ENCODE measurements at places on chromosomes 1 and 21.

DNA sequence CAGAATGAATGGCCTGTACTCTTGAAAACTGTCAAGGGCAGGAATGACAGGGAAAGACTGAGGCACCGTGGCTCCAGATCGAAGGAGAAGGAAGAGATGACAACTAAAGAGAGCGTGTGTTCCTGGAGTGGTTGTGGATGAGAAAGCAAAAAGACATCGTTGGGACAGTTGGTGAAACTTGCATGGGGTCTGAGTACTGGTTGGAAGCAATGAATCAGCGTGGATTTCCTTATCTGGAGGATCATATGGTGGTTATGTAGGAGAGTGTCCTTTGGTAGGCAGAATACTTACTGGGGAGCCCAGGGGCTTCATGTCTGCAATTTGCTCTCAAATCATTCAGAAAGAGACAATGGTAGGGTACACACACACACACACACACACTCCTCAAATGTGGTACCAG is 13.9 kb downstream of the LEMD1 start:
- no peak for DNase-seq

GRCh38 chr1:172898866-172899265 is 151.9 kb downstream of the TNFSF18 start:
- DNase-seq = no peak

DNA sequence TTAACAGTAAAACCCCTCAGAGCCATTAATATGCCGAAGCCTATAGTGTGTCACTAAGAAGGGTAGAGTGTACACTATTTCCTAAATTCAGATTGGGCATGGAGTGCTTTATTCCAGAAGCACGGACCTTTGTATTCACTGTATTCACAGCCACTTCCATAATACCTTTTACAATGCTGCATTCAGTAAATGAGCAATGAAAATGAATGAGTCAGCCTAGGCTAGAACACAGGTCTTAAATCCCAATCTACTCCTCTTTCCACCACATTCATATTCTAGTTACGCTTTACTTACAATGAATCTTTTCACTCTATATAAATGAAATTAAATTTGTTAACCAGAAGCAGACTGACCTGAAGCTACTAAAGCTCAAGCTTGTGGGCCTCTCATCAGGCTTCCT is 13.0 kb upstream of the GORAB start:
- no peak for DNase-seq

DNA sequence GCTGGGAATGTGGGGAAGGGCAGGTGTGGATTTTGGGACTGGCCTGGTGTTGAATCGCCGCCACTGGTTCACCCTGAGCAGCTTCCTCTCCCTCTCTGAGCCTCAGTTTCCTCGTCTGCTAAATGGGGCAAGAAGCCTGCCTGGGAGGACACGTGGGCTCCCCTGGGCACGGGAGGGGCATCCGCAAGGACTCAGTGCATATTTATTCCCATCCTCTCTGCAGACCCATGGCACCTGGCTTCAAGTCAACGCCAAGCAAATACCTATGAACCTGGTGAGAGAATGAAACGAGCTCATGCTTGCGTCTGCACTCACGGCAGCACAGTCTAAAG is 234.4 kb downstream of the PTPRU start:
- no peak for DNase-seq

DNA sequence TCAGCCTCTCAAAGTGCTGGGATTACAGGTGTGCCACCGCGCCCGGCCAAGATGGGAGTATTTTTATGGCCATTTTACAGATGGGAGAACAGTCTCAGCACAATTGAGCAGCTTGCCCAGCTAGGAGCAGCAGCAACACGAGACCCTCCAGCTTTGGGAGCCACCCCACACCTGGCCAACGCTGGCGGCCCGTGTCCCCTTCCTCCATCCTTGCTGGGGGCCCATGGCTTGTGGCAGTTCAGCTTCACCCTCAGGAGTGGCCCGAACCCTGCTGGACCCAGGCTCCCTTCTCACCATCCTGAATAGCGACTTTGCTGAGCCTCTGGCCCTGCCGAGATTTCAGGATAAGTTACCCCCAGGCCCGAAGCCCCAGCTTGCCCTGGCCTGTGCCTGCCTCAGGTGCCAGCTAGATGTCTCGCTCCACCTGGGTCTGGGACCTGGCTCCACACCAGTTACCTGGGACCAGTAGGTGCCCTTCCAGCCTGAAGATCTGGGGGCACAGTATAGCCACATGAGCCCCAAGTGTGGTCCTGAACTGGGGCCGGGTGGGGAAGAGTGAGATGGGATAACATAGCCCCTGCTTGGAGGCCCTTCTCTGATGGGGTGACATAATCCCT is 19.2 kb downstream of the SLC66A1 start:
- DNase-seq = no peak

- no peak for DNase-seq
Measured at GRCh38 chr1:47104816-47105215, 32.4 kb upstream of the CYP4A22 start.

GRCh38 chr1:119869995-119870394 is 26.3 kb downstream of the ADAM30 start:
- DNase-seq = no peak

DNA sequence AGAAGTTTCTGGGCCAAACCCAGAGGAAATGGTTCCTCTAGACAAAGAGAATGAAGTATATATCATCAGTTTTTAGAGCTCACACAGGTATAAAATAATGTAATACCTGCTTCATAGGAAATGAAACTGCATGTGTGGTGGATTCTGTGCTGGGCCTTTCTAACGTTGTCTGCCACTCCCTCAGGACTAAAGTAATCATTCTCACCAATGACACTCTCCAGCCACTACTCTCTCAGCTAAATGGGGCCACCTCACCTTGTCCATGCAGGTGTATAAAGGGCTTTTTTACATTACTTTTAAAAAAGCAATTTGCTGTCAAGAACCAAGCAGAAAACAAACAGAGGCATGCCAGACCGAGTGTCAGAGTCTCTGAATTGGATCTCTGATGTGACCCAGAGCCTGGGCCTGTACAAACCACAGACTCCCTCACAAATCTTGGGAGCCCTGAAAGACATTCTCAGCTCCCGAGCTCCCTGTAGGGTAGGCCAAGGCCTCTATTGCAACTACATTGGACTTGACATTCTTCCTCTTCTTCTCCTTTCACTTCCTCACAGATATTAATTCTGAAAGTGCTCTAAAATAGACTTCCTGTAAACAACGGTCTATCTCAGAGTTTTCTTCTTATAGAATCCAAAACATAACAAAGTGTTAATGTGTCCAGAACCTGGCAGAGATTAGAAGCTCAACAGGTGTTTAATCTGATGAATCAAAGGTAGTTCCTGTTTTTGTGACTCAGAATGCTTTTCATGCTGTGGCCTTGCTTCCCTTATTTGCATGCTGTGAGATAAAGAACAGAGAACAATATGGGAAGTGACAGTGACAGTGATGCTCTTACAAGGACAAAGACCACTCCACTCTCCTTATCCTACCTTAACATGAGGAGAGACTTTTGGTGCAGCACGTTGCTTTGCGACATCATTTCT is 8.6 kb downstream of the AIM2 start:
- no peak for DNase-seq

- no peak for DNase-seq
Measured at GRCh38 chr1:100152271-100152670, 19.3 kb downstream of the TRMT13 start.

DNA sequence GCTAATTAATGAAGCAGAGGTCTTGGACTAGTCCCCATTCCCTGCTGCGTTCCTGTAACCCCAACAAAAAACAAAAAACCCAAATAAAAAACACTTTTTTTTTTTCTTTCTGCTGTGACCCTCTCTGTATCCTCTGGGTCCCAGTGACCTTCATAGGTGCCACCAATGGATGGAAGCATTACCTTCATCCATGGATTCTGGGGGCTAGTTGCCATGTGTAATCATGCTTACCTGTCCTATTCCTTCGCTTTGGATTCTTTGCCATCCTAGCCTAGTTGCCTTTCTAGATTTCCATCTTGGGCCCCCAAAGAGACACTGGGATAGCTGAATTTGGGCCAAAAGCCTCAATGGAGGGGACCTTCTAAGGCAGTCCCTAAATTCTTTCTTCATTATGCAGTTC is 1208.7 kb downstream of the BRINP3 start:
- no peak for DNase-seq

GRCh38 chr1:69483246-69483645 is 84.5 kb upstream of the LRRC7 start:
- no peak for DNase-seq

DNA sequence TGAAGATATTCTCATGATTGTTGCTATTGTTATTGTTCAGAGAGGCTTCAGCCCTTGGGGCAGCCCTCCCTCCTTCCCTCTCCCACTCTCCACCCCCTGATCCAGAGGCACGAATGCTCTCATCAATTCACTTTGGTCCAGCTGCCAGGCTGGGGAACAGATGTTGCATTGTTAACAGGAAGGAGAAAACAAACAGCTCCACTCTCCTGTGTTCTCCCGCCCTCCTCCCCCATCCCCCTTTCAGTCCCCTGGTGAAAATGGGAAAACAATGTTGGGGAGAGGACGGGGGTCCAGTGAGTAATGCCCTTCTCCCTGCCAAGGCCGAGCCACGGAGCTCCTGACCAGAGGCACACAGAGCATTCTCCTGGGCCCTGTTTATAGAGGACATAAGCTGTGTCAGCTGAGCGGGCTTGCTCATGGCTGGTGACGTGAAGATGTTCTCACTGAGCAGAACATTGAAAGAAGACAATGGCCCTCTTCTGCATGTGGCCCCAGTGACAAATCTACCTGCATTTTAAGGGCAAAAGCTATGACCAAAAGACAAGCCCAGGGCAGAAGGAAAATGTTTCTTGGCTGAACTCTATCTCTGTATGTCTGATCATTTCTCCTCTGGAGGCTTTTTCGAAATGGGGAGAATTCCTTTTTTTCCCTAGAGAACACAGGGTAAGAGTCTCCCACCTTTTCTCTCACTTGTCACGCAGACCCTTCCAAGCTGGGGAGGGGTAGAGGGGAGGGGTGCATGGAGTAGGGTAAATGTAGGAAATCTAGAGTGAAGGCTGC is 111.7 kb downstream of the GLUL start:
- peak; percentile 91 for DNase-seq

DNA sequence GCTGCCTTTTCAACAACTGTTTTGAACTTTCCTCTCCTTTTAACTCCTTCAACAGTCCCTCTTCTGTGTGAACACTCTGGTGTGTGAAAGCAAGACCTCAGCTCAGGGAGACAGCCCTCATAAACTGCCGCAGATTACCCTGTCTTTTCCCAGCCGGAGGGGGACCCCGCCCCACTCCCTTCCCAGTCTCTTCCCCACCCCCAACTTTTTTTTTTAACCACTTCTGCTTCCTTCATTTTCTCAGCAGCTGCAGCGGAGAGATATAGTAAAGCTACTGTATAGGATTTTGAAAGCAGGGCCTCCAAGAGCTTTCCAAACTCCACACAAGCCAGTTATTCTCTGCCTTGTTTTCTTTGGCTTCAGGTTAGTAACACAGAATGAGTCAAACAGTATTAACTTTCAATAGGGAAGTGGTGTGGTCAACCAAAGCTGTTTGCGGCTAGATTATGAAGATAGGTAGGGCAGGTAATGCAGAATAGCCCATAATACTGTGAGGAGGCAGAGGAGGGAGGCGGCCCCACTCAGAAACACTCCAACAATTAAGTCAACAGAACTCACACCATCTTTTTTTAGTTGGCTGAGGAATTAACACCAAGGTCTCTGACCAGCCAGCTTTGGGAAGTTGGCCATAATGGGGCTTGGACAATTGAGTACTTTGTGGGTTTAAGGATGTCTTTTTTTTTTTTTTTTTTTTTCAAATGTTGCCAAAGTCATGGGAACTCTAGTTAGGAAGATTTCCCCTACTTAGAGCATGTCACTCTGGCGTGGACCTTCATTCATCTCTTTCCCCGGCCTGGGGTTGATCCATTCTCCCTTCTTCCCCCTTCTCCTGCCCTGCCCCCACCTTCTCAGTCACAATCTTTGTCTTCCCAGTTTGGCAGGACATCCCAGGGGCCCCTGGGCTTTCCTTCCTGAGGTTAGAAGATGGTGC is 177.0 kb downstream of the CLIC6 start:
- no peak for DNase-seq

DNA sequence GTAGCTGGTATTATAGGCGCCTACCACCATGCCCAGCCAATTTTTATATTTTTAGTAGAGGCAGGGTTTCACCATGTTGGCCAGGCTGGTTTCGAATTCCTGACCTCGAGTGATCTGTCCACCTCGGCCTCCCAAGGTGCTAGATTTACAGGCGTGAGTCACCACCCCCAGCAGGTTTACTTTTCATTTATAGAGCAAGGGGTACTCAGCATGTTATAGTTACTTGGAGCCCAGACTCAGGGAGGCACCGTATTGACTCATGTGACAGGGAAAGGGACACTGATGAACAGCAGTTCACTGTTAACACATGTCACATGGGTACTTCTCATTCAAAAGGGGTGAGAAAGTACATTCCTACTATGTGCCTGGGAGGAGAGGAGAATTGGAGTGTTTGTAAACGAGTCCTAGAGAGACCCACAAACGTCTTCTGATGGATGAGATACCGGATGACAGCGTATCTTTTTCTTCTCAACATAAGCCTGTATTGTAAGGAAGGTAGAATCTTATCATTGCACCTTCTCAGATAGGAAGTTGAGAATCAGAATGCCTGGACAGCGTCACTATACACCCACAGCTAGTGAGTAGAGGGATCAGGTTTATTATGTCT is 510.0 kb downstream of the USP25 start:
- DNase-seq = no peak
